ENCODE measurements at places on chromosomes 6 and 20.

DNA sequence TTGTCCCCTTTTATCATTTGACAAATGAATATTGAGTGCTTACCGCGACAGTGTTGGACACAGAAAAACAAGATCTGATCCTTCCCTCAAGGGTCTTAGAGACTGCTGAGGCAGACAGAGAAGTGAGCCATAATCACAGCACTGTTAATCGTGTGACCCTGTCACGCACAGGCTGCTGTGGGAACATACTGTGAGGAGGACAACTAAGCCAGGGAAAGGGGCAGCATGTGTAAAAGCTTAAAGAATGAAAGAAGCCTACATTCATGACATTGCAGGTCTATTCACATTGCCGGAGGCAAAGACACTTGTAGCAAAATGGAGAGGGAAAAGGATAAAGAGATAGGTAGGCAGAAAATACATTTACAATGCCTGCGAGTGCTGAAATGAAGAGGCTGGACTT is 32.7 kb downstream of the TRDN start:
- no peak for DNase-seq

DNA sequence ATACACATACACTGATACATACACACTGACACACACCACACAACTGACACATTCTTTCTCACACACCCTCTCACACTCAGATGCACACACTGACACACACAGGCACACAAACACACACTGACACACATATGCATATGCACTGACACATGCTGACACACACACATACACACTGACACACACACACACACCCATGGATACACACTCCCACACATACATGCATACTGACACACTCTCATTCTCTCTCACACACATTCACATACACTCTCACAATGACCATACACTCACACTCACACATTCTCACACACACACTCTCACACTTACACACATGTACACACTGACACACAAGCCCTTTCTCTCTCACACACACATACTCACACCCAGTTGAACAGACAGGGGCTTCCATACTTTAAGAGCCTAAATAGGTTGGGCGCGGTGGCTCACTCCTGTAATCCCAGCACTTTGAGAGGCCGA is 236.4 kb downstream of the LRFN2 start:
- no peak for DNase-seq

- no peak for DNase-seq
These were observed 251.0 kb downstream of the UST start for GRCh38 chr6:148997865-148998264.

DNA sequence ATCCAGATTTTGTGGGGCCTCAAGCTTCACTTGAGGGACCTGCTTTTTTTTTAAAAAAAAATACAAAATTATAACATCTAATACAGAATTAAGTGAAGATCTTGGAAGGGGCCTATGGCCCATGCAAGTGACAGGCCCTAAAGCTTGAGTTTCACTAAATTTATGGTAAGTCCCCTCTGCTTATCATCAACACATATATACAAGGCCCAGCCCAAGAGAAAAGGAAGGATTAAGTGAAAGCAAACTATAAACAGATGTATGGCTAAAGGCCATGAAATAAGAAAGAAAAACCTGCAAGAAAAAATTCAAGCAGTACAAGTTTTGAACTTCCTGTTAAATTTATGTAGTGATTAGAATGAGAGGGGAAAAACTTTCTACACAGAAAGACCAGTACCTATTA is 86.8 kb downstream of the CDC40 start:
- no peak for DNase-seq

GRCh38 chr6:125340991-125341390 is 39.2 kb upstream of the HDDC2 start:
- DNase-seq, result no peak

GRCh38 chr20:58851221-58851968 is 693 bp upstream of the GNAS-AS1 start:
- no peak for DNase-seq

DNA sequence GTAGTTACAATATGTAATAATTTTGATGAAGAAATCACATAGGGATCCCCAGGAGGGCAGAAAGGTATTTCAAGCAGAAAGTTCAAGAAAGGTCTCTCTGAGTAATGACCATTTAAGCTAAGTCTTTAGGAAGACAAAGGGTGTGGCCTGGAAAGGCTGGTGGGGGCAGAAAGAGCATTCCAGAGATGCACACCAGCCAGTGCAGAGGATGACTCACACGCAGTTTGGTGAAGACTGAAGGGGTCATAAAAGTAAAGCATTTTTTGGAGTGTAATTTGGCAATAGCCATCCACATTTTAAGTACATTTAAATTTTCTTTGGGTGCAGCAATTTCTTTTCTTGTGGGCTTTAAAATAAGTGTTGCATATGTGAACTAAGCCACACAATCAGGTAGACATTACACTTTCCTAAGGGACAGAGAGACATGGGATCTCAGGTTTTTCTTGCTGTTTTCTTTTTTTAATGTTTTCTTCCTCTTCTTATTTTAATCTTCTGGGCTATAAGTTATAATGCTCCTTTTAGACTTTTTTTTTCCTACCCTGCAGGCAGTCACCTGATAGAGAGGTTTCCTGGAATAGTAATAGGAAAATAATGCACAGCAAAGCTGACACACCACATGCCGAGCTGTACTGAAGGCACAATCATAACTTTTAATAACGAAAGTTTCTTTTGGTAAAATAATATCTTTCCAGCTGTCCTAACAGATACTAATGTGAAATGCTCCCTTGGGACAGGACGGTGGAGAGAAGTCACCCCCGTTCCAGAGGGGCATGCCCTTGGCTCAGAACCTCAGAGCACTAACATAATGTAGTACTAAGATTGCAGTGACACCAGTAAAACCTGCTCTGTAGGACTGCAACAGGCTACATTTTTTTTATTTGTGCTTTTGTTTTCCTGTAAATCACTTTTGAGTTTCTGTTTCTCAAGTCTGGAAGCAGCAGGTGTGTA is 49.6 kb upstream of the PTPRK start:
- DNase-seq, result no peak

- no peak for DNase-seq
These were observed 133.8 kb downstream of the CLIC5 start for GRCh38 chr6:45881705-45882467.

DNA sequence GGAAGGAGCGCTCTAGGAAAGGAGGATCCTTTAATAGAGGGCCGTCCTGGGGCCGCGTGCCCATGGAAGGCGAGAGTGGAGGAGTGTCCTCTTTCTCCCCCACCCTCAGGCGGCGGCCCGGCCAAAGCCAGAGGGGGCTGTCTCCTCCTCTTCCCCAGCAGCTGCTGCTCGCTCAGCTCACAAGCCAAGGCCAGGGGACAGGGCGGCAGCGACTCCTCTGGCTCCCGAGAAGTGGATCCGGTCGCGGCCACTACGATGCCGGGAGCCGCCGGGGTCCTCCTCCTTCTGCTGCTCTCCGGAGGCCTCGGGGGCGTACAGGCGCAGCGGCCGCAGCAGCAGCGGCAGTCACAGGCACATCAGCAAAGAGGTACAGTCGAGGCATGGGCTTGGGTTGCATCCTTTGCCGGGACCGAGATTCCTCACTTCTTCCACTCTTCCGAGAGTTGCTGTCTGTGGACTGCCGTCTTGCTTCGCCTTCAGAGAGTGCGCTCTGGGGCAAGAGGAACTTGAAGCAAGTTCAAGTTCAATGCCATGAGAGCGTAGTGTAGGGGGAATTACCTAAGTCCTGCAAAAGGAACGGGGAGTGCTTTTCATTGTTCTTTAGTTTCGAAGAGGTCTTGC is at the start of gene LAMA2:
Gene LAMA2, plus strand, starts transcription at position 148 of the 621 bp plus-strand sequence. Its CDS starts 108 bp downstream, at position 256.
- no peak for DNase-seq

- peak; percentile 63 for DNase-seq
These were observed 114.3 kb upstream of the BTN3A2 start for GRCh38 chr6:26250698-26251044.

DNA sequence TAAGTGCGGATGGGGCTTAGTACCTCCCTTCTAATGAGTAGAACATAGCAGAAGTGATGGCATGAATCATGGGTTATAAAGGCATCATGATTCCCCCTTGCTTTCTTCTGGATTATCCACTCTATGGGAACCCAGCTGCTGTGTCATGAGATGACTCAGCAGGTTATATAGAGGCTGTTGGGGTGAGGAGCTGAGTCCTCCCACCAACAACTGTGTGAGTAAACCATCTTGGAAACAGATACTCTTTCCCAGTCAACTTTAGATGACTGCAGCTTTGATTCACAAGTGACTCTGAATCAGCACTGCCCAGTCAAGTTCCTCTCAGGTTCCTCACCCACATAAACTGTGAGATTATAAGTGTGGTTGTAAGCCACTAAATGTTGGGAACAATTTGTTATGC is 46.3 kb downstream of the FAM83B start:
- DNase-seq, result no peak

GRCh38 chr6:108673602-108674001 is 112.9 kb downstream of the FOXO3 start:
- DNase-seq, result no peak

DNA sequence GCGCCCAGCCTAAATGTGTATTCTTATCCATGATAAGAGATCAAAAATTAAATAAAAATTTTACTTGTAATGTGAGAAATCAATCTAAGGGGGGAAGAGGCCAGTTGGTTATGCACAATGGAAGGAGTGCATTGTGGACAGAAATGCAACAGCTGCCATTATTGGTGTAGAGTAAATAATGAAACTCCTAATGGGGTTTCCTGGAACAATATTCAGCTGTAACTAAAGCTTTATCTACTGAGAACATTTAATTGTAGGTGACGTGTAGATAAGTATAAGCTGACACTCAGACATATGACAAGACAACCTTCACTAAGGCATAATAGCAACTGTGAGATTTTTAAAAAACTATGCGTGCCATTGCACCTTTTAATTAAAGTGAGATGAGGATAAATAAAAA is 71.4 kb downstream of the CEP57L1 start:
- no peak for DNase-seq

DNA sequence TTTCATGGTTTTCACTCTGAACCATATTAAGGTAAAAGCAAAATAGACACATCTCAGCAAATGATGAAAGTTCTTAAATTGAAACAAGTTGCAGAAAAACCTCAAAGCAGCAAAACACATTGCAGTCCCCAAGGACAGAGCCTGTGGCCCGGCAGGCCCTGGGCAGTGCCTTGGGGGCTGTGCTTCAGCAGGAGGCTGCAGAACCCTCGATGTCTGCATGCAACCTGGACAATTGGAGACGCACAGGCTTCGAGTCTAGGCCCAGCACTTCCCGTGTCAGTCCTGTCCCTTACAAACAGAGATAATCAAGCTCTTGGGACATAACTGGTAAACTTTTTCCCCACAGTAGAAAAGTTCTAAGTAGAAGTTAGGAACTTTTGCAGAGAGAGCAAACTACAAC is 9.2 kb downstream of the PYGB start:
- no peak for DNase-seq

GRCh38 chr6:148203970-148204369 is 138.7 kb upstream of the SASH1 start:
- peak; percentile 34 for DNase-seq

GRCh38 chr6:165186041-165186440 is 123.4 kb downstream of the C6orf118 start:
- no peak for DNase-seq

- DNase-seq, result no peak
These were observed 2.5 kb downstream of the BTN1A1 start for GRCh38 chr6:26502626-26503025.

- no peak for DNase-seq
These were observed 12.9 kb upstream of the CEP85L start for GRCh38 chr6:118663993-118664985.

DNA sequence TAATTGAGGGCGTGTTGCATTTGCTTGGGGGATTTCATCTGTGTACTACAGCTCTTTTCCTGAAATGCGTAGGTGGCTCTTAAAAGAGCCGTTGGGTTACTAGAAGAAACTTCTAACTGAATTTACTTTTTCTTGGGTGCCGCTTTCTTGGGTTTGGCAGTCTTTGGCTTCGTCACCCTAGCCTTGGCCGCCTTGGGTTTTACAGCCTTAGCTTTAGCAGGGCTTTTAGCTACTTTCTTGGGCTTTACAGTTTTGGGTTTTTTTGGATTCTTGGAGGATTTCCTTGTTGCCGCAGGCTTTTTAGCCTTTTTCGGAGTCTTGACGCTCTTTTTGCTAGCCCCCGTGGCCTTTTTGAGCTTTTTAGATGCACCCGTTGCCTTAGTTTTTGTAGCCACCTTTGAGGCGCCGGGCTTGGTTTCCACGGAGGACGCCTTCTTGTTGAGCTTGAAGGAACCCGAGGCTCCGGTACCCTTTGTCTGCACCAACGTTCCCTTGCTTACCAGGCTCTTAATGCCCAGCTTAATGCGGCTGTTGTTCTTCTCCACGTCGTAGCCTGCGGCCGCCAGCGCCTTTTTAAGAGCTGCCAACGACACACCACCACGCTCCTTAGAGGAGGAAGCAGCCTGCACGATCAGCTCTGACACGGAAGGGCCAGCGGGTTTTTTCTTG is 54.5 kb downstream of the TRIM38 start:
- no peak for DNase-seq

GRCh38 chr6:38262026-38262425 is 377.7 kb downstream of the BTBD9 start:
- DNase-seq, result no peak

GRCh38 chr6:119467488-119468081 is 118.0 kb upstream of the MAN1A1 start:
- no peak for DNase-seq

DNA sequence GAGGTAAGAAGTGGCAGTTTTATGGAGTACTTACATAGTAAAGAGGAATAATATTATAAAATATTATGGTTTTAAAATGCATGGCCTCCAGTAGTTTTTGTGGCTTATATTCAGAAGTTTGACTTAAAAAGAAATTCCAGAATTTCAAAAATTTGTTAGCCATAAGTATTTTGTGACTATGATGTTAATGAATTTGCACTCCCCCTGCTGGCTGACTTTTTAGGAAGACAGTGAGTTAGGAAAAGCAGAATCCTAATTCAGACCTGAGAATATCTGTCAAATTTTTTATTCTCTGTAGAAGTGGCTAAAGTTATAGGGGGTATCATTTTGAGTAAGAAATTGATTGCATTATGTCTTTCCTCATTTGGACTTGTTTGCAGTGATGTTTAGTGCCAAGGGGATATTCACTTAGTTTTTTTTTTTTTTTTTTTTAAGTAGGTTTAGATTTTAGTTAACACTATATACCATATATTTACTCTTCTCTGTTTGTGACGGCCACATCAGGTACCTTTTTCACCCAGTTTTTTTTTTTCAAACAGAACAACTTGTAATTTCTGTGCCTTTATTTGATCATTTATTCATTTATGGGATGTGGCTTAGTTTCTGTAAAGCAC is 40.8 kb downstream of the ZFAND3 start:
- peak; percentile 54 for DNase-seq

DNA sequence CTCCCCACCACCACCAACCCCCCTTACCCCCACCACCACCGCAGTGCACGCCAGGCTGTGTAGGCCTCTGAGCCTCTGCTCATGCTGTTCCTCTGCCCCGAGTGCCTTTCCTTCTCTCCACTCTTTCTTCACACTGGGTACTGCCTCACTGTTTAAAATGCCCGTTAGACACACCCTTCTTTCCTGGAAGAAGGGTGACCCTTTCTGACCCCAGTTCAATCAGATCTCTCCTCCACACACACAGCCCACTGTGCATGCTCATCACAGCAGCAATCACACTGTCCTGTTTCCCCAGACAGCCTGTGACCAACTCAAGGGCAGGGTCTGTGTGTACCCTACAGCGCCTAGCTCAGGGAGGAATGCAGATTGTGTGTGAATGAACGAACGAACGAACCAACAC is 10.0 kb downstream of the TMEM74B start:
- DNase-seq, result no peak

- DNase-seq, result peak; percentile 24
These were observed 35.3 kb upstream of the CCND3 start for GRCh38 chr6:41976794-41977484.

GRCh38 chr6:94095961-94096360 is 676.6 kb upstream of the EPHA7 start:
- DNase-seq, result no peak
